Stimulated activated CD4-positive, alpha-beta T cell treated with anti-CD3 and anti-CD28 coated beads, Interleukin-12 subunit alpha, Interleukin-12 subunit beta, amount 100 ng/mL, for 24 hours (primary cell): ENCODE measurements at places on chromosomes 13 and 19.

DNA sequence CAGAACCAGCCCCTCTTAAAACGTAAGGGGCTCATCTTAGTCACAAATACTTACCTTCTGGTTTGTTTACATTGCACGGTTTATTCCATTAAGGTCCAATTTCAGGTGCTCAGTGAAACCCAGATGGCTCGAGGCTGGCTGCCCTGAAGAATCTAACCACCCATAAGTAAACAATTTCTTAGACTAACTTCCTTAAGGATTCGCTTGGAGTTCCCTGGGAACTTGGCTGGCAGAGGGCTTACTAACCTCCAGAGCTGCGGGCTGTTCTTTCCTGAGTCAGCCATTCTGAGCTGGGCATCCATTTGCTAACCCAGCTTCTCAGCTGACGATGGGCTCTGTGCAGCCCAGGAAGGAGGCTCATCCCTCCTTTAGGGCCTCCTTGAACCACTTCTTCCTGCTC, 262.1 kb downstream of the FGF9 start:
- no peak for DNase-seq

DNA sequence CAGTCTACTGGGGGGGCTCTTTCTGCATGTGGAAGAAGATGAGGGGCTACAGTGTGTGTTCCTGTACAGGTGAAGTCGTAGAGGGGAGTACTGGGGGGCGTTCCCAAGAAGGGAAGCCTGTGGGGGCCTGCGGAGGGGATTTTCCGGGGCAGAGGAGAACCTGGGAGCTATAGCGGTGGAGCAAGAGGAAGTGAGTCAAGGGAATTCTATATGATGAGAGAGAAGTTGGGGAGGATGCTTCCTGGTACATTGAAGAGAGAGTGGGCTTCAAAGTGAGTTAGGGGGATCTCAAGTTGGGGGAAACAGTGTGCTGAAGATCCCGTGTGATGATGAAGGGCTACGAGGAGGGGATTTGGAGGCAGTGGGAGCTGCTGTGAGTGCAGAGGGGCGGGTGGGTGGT, 1.9 kb upstream of the CACNG8 start:
- DNase-seq, result no peak

DNA sequence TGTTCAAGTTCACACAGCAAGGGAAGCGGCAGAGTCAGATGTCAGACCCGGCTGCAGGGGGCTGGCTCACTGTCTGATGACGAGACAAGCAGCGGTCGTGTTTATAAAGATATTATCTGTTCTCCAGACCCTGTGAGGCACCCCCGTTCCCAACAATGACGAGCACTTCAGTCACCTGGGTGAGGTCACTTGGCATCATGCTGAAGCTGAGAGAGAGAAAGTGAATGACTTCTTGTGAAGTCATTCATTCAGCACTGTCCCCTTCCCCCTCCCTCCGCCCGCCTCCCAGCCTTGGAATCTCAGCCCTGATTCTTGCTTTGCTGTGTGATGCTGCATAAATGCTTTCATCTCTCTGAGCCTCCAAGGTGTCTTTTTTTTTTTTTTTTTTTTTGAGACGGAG, 4.9 kb upstream of the LYPD3 start:
- DNase-seq, result no peak

- no peak for DNase-seq
These were observed 8.2 kb downstream of the ZNF805 start for GRCh38 chr19:57248646-57249045.

- DNase-seq, result no peak
These were observed 29.0 kb upstream of the SLITRK6 start for GRCh38 chr13:85828094-85828684.

DNA sequence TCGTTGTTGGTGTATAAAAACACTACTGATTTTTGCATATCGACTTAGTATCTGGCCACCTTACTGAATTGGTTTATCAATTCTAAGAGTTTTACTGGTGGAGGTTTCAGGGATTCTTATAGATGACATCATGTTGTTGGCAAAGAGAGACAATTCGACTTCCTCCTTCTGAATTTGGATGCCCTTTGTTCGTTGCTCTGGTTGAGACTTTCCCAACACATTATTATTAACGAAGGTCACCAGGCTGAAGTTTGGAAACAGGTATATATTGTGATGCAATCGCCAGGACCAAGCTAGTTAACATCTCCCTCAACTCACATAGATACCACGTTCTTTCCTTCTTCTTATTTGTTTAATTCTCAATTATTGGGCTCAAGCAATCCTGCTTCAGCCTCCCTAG, 2.1 kb upstream of the ZSCAN5B start:
- DNase-seq, result no peak

GRCh38 chr19:426725-427445, 17.9 kb upstream of the C2CD4C start:
- no peak for DNase-seq

DNA sequence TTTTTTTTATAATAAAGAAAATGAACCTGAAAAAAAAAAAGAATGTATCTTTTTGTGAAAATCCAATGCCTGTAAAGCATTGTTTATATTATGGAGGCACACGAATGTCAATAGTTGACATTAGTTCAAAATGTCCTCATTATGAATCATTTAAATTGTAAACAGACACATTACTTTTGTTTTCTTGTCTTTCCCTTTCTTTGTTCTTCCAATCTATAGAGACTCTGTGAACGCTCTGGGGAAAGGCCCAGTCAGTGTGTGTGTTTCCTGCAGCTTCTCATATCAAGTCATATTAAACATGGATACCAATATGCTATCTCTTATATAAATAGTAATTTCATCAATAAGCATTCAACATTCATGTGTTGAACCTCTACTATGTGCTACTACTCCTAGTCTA, 193.1 kb downstream of the KCTD12 start:
- DNase-seq, result no peak

GRCh38 chr13:77891486-77891885, 27.1 kb downstream of the EDNRB start:
- DNase-seq, result no peak

- DNase-seq, result no peak
These were observed 45.7 kb downstream of the C1QTNF9 start for GRCh38 chr13:24355103-24355502.

DNA sequence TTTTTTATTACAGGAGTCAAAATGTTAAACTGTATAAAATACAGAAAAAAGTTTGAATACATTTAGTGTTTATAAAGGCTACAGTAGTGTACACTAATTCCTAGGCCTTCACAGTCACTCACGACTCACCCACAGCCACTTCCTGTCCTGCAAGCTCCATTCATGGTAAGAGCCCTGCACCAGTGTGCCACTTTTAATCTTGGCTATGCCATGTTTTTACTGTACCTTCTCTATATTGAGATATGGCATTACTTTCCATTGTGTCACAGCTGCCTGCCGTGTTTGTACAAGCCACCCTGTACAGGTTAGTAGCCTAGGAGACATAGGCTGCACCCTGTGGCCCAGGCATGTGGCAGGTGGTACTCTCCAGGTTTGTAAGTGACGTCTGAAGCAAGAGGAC, 32.1 kb downstream of the C1QTNF9 start:
- no peak for DNase-seq

- no peak for DNase-seq
These were observed 665 bp downstream of the VASP start for GRCh38 chr19:45507872-45508416.

DNA sequence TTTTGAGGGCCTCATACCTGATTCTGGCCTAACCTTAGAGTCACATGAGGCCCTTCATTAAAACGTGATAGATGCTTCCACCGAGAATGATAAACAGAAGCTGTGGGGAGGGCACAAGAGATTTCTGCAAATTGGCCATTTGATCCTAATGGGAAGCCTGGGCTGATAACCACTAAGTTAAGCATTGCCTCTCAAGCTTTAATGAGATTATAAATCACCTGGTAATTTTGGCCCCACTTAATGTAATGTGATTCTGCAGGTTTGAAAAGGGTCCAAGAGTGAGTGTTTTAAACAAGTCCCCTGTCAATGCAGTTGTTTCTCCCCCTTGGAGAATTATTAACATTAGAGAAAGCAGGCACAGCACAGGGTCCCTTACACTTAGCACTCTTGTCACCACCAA, 42.0 kb downstream of the ZNF486 start:
- DNase-seq, result no peak

DNA sequence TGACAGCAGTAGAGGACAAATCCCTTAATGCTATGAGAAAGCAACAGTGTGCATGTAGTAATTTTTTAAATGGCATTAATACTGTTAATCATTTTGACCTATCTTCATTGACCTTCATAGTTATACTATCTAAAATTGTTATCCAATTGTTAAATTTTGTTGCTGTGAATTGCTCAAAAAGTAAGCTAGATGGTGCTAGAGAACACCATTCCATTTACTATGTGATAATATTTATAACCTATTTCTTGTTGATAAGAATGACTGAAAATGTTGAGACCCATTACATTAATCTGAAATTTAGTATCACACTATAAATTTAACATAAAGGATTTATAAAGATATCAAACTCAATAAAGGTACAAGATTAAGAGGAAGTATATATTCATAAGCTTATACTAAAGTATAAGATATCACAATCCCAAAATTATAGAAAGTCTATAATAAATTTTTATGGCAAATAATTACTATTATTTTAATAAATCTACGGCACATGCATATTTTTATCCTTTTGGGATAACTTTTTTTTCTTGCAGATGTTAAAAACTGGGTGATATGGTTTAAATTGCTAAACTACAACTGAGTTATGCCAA, 1573.3 kb downstream of the PCDH9 start:
- no peak for DNase-seq

GRCh38 chr19:15449620-15450527, at the start of gene WIZ:
WIZ (minus strand) TSS chr19:15449956; CDS start chr19:15448307, 1,649 bp downstream.
- DNase-seq, result peak; percentile 65

DNA sequence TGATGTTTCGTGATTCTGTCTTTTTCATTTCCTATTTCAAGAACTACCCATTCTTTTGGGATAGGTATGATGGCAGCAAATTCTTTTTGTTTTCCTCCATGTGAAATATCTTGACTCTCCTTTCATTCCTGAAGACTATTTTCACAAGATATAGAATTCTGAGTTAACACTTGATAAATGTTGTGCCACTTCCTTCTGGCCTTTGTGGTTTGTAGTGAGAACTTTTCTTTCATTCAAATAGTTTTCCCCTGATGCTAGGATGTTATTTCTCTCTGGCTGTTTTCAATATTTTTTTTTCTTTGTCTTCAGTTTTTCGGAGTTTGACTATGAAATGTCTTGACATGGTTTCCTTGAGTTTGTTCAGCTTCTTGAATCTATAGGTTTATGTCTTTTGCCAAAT, 8.3 kb upstream of the TUBGCP3 start:
- DNase-seq, result no peak

- DNase-seq, result no peak
These were observed 20.2 kb upstream of the FNDC3A start for GRCh38 chr13:48955536-48955935.

DNA sequence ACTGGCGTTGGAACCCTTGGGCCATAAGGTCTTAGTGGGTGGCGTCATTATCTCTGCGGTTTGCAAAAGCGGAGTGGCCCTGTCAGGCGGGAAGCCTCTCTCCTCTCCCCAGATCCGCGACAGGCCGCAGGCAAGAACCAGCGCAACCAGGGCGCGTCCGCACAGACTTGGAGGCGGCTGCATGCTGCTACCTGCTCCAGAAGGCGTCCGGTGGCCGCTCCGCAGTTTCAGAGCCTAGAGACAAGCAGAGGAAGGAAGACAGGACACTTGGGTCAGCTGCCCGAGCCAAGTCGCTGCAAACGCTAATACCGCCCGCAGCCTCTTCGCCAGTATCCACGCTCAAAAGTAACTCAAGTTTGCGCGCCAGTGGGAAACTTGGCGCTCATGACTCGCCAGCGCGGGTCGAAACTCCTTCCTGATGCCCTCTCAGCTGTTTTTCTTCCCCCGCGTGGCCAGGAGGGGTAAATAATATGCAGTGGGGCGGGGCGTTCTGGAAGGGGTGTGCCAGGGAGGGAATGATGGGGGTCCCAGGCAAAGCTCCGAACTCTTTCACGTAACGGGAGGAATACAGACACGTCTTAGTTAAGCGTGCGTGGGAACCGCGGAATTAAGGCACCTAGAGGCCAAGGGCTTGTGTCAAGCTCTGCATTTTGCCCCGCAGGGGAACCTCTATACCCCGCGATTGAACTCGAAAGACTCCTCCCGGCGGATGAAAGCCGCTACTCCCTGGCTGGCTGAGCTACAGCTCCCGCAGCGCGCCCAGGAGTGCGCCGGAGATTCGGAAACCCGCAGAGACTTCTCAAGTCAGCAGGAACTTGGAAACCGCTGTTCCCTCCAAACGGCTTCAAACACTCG, at the start of gene EDNRB:
EDNRB (minus strand) TSS at position 441 of the 855 bp plus-strand sequence; CDS start at position 183, 258 bp downstream.
- DNase-seq, result no peak

DNA sequence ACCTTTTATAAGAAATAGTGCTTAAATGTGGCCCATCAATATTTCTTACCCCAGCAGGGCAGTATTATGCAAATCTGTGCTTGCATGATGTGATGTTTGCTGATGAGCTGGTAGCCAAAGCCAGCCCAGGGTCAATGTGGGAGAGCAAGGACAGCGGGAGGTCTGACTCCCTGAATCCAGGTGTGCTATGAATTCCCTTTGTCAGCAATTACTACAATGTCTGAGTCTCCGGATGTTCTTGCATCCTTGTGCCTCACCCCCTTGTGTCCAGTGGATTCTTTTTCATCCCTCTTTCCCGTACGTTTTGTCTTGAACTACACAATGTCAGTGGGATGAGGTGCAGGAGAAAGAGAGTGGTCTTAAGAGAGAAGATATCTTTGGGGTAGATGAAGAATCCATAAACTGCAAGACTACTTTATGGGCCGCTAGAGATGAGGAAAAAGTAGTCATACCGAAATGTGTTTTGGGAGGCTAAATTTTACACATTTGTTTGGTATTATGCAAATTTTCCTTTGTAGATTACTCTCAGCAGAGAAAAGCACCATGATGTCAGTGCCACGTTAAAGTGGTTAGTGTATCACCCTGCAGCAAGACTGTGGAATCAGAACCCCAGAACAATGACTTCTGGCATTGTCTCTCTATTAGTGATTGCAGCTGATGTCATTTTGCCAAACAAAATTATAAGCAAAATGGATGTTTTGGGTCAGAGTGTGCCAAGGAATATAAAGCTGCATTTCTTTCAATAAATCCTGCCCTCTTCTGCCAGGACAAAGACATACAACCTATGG, 53.5 kb upstream of the TSHZ3 start:
- no peak for DNase-seq

DNA sequence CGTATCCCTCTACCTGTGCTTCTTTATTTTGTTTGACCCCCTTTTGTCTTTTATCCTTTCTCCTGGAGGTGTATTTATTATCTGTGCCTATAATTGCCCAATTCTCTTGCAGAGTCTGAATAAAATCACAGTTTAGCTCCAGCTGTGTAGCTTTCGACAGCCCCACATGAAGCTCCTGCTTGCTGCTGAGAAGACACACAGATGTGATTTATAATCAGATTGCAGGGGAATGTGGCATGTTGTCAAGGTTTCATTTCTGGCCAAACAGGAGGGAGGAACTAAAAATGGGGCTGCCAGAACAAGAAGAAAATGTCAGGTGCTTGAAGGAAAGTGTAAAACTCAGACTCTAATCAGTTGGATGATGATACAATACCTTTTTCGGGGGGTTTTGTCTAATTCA, 22.7 kb downstream of the CCNA1 start:
- no peak for DNase-seq
